ENCODE measurements at places on chromosomes 11 and 22. TPM values are rescaled to one million over a fixed set of nuclear protein-coding genes. Genes with fewer than 3 reads are reported as not detected.

The EMID1 gene
- total RNA-seq: 0.21 TPM

The MS4A3 gene
- total RNA-seq: not detected

The ANKK1 gene
- total RNA-seq: 2.3 TPM

The TRIM6 gene
- 1.0 TPM for total RNA-seq

The CNIH2 gene
- total RNA-seq: under 0.01 TPM

The BCO2 gene
- total RNA-seq: 1.6 TPM

The ASRGL1 gene
- 0.14 TPM for total RNA-seq

The PHRF1 gene
- 26.3 TPM for total RNA-seq

The LINC01488 gene
- total RNA-seq: not detected

The MYEOV gene
- total RNA-seq: under 0.01 TPM

The DERL3 gene
- total RNA-seq: under 0.01 TPM

The TNNI2 gene
- total RNA-seq: under 0.01 TPM

The IGF2 gene
- total RNA-seq: 0.07 TPM

The RNF141 gene
- total RNA-seq: 62.7 TPM

The MMP27 gene
- total RNA-seq: not detected

The SLC25A18 gene
- total RNA-seq: under 0.01 TPM

The CHRDL2 gene
- total RNA-seq: not detected

The OR51B5 gene
- not detected for total RNA-seq

The UPK2 gene
- total RNA-seq: 0.34 TPM

The ACTN3 gene
- under 0.01 TPM for total RNA-seq

The EXT2 gene
- 153 TPM for total RNA-seq

The OR52I1 gene
- total RNA-seq: not detected

The SCO2 gene
- 3.8 TPM for total RNA-seq

The SNX32 gene
- 0.68 TPM for total RNA-seq

The PRR14L gene
- 40.8 TPM for total RNA-seq

The OR51I1 gene
- not detected for total RNA-seq

The GGTLC2 gene
- not detected for total RNA-seq

The CREB3L1 gene
- total RNA-seq: 1.5 TPM

The APOL3 gene
- not detected for total RNA-seq

The CHST1 gene
- 1.7 TPM for total RNA-seq

The BATF2 gene
- 0.34 TPM for total RNA-seq

The SCGB2A2 gene
- not detected for total RNA-seq

The SEPTIN5 gene
- 4.4 TPM for total RNA-seq

The OR9Q1 gene
- not detected for total RNA-seq

The UPK3A gene
- not detected for total RNA-seq

The SLC22A9 gene
- total RNA-seq: not detected

The DEUP1 gene
- under 0.01 TPM for total RNA-seq

The OR6A2 gene
- 0.14 TPM for total RNA-seq

The ELMOD1 gene
- 0.34 TPM for total RNA-seq

The GAL gene
- total RNA-seq: 1.4 TPM

The KRTAP5-8 gene
- not detected for total RNA-seq

The ART5 gene
- total RNA-seq: not detected

The DUSP18 gene
- 8.6 TPM for total RNA-seq

The RANBP1 gene
- total RNA-seq: 164 TPM

The OR52K2 gene
- total RNA-seq: not detected

The RIBC2 gene
- not detected for total RNA-seq

The RPS13 gene
- 1,374 TPM for total RNA-seq

Data from nasal cavity respiratory epithelium epithelial cell of viscerocranial mucosa (primary cell).